ENCODE measurements at places on chromosomes 11 and 22.

DNA sequence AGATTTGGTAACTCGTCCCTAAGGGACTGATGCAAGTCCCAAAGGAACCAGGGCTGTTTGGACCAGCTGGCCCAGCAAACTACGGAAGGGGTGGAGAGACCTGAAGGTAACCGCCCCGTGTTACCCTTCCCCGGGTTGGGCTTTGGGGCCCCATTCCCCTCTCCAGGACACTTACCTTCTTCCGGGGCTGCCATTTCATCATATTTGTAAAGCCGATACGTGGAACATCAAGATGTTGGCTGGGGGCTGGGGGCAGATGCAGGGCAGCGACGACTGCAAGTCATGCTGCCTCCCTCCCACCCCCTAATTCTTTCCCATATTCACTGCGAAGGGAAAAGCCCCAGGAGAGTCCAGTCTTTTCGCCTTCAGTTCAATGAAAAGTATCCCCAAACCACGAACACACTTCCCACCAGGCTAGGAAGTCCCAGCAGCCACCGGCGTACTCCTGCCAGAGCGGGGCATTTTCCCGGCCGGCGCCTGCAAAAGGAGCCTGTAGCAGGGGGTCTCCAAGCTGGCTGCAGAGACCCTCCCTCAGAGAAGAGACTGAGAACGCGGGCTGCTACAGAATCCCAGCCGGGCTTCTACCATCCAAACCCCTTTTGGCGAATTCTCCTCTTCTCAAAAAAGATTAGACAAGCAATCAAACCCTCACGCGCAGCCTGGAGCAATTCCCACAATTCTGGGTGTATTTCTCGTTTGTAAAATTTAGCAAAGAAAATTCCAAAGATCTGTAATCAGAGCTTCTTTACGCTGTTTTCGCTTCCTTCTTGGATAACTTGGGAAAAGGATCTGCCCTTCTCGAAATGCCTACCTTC lies 236.7 kb downstream of the TTC28 start:
- DNase-seq = no peak

DNA sequence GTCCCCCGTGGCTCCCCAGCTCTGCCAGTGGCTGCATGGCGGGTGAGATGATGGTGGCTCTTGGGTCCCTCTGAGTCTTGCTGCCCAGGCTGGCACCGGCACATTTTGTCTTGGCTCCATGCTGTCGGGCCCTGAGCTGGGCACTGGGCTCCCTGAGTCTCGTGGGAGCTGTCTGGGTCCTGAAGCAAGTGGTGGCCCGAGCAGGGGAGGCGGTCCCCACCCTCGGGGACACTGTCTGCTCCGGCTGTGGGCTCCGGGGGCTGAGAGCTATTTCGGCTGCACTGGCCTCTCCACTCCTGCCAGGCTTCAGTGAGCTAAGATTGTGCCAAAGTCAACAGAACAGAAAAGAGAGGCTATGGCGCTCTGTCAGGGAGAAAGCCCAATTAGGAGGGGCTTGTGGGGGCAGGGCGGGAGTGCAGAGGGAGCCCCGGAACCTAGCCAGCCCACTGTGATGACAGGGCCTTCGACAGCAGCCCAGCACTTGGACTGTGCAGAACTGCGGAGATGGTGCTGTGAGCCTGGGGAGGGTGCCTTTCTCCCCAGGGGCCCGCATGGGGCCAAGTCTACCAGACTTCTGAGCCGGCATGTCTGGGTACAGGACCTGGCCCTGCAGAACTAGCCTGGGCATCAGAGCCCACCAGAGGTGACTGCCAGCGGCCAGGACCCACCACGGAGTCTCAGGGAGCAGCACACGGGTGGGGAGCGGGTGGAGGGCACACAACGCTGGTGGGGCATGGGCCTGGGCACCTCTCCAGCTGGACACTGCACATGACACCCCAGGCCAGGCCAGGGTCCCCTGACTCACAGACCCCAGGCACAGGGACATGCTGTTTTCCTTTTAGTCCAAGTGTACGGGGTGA lies 38.0 kb downstream of the RTN4R start:
- no peak for DNase-seq

GRCh38 chr11:15930442-15931025 lies 425.8 kb downstream of the SOX6 start:
- no peak for DNase-seq

GRCh38 chr11:115502636-115503082 lies 1.6 kb downstream of the CADM1 start:
- DNase-seq = no peak

GRCh38 chr22:33049119-33049729 lies 9.0 kb downstream of the SYN3 start:
- DNase-seq = peak; percentile 8

- DNase-seq = no peak
Measured at GRCh38 chr11:31150011-31150410, 219.5 kb downstream of the DCDC1 start.

GRCh38 chr11:133525976-133526375 lies 6.3 kb downstream of the OPCML start:
- no peak for DNase-seq

Measured in activated T-helper 1 cell treated with anti-CD3 and anti-CD28 coated beads, Interleukin-2, amount 50 U/mL, for 16 hours (primary cell).